ENCODE measurements at places on chromosomes 1 and 21.

GRCh38 chr1:47937586-47938254, 59.5 kb downstream of the TRABD2B start:
- no peak for DNase-seq

DNA sequence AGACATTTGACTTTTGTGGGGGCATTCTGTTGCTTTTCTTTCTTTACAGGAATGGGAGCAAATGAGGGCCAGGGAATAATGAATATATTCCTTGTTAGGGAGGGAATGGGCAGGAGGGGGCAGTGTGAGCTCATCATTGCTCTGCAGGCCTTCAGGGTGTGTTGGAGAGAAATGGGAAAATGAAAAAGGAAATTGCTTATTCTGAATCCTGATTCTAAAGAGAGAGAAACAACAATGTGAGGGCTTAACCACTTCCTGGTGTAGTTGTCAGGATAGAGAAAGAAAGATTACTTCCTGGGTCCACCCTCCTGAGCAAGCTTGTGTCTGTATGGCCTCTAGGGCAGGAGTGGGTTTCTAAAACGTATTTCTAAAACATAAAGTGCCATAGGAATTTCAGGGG, 28.3 kb downstream of the VANGL2 start:
- DNase-seq: peak; percentile 30

- DNase-seq: no peak
These were observed 149.9 kb upstream of the IGSF21 start for GRCh38 chr1:17957588-17958267.

DNA sequence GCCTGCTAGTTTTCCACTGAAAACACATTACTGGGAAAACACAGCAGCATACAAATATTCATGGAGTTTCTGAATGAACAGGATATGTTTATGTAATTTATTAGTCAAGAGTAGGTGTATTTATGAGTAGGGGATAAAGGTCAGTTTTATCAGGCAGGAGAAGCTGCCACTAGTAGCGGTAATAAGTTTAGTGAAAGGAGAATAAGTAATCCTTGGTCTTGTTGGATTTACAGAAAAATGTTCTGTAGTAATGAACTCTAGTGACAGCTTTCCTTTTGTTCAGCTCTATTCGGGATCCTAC, 1.2 kb downstream of the MAST2 start:
- no peak for DNase-seq

DNA sequence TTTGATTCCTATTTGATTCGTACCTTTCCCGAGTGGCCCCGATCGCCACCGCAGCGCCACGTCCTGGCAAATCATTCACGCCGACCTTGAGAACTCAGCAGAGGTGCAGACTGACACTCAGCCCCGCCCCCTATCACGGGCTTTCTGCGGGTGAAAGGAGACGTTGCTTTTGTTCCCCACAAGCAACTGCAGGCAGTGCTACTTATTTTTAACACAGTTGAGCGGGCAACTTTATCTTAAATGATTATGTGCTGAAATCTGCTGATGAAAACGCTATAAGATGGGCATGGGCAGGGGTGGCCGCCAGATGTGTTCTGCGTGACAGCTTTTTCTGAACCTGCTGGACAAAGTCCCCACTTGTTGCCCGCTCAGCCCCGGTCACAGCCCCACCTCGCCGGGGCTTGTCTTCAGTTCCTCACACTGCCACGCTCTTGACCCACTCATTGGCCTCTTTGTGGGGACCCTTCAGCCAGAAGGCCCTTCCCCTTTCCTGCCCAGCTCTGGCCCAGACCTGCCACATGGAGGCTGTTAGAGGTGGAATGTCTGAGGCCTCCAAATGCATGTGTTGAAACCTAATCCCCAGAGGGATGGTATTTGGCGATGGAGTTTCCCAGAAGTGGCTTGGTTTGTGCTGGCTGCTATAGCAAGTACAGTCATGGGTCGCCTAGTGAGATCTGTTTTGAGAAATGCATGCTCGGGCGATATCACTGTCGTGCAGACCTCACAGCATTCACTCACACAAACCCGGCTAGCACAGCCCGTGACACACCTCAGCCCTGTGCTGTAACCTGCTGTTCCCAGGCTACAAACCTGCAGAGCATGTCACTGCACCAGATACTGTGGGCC, 15.7 kb upstream of the PDXK start:
- peak; percentile 16 for DNase-seq

DNA sequence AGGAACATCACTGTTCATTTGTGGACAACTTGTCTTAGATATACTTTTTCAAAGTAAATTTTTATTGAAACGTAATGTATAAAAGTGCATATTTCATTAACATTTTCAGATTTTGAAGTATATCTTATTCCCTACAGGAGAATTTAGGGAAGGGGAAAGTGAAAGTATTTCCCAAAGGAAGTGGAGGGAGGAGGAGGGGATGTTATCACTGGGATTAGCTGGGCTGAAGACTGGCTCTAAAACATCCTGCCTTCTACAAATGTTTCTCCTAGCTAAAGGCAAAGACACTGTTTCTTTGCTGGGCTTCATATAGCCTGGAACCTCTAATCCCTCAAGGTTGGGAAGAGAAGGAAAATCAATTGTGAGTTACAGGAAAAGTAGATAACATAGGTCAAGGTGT, 7.1 kb upstream of the ZNF697 start:
- no peak for DNase-seq

- DNase-seq: no peak
These were observed 6.7 kb upstream of the ANKRD65 start for GRCh38 chr1:1427820-1428148.

GRCh38 chr1:184739796-184740195, 14.9 kb downstream of the EDEM3 start:
- no peak for DNase-seq

DNA sequence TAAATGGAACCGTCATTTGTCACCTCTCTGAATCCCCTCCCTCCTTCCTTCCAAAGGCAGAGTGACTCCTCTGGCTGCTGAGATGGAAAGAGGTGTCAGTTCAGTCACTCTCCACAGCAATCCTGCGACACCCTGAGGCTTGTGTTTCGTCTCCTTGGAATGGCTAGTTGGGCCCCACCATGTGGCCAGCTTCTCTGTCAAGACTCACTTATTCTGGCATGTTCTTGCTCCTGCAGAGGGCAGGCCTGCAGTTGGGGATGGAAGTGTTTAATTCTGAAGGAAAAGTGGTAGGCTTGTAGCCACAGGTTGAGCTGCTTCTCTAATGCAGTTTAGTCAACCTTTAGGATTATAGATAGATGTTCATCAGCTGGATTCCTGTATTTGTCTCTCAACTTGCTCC, 149.6 kb downstream of the LMO4 start:
- DNase-seq: peak; percentile 5

DNA sequence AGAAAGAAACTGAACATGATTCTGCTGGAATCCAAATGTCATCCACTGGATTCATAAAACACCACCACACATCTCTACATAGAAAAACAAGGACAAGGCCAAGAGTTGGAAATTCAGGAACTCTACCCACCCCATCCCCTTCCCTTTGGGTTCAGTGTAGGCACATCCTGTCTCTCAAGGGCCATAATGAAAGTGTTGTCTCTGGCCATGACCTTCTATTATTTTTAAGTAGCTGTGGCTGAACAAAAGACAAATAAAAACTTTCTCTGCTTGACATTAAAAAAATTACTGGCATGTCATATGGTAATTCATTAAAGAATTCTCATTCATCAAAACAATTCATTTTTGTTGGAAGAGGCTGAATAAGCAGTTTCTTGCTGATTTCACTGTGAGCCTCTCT, 54.9 kb upstream of the ZBTB18 start:
- no peak for DNase-seq

DNA sequence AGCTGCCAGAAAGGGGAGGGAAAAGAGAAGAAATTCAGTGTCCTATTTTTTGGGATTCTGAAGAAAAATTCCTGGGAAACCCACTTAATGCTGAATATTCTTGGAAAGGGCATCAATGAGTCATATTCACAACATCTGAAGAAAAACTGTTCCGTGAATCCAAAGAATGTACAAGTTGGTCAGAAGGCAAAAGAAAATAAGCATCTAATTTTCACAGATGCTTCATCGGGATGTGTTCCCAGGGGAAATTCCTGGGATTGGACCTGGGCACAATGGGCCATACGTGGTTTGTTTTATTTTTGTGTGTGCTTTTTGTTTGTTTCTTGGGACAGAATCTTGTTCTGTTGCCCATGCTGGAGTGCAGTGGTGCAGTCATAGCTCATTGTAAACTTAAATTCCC, 112.2 kb downstream of the MAP3K21 start:
- DNase-seq: no peak

DNA sequence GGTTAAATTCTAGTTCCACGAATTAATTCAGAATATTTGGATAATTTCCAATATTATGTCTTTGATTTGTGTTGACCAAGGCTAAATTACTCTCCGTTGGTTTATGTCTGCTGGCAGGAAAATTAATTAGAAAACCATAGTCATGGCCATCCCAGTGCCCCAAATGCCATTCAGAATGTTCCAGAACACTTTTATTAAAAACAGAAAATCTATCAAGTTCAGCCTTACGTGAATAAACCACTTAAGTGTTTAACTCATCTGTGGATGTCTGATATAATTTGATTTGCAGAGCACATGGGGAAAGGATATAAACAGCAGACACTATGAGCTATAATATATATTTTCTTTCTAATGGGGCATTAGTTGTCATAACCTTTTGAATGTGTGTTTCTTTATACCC, 480.7 kb downstream of the MRPL39 start:
- DNase-seq: no peak

- DNase-seq: no peak
These were observed 39.3 kb downstream of the TAS1R2 start for GRCh38 chr1:18819986-18820790.

DNA sequence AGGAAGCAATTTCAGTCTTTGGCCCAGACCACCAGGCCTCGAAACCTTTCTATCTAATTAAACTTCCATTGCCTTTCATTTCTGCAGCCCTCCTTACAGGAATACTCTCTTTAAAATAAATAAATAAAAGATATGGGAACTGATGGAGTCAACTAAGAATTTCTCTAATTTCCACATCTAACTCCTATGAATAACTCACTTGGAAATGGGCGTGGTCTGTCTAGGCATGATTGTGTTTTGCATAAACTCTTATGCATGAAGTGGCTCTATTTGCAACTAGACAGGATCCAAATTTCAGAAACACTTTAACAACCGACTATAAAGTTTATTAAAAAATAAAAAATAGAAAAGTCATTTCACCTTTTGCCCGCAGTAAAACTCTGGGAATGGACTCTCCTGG, 199.5 kb downstream of the ADSS2 start:
- DNase-seq: no peak

DNA sequence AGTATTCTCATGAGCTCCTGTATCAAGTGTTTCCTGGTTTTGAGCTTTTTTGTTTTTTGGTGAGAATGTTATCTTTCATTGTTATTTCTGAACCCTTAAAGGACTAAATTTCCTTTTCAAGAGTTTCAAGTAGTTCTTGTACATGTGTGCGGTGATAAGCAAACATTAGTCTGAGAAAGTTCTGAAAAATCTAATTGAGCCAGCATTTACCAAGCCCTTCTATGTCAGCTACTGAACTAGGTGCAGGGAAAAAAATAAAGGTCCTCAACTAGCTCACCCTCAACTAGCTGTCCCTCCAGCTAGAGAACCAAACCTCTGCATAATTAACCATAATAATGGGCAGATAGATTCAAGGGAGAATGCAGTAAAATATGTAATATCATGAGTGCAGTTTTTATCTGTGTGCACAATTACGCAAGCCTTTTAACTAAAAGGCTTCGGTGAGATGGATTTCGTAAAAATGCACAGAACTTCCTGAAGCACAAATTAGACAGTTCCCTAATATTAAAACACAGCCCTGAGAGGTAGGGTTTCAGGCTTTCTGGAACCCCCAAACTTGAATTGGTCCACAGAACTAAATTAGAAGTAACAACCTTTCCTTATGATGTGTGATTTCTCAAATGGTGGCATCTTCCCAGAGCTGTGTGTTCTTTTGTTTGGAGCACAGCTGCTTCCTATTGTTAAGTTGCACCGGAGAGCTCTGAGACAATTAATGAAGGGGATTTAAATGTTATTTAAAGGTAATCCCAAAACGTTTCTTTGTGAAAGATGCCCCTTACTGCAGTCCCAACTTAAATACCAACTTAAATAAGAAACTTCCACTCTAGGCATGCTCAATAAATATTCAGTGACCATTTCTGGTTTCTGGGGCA, 165.8 kb downstream of the NFIA start:
- no peak for DNase-seq

GRCh38 chr1:83776913-83777757, 221.8 kb downstream of the TTLL7 start:
- DNase-seq: peak; percentile 6

DNA sequence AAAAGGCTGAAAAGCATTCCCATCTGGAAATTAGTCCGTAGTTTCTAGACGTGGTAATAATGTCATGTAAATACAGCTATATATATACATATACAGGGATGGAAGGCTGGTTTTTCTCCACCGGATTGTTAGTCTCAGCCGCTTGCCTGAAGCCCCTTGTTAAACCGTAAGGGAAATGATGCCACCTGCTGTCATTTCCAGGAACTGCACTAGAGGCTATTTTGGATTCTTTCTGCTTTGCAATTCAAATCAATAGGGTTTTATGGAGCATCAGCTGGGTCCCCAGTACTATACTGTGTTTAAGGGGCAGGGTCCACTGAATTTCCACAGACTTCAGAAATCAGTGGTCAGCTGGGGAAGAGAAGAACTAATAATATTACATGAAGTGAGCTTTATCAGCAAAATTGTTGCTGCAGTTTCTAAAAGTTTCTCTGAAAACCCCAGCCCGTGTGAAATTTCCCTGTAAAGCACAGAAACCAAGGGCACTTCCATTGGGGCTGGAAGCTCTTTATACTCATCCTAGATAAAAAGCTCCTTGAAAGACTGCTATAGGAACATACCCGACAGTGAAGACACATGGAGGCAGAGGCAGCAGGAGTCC, 33.8 kb upstream of the MPZL1 start:
- DNase-seq: peak; percentile 88

GRCh38 chr1:24900486-24900849, 29.6 kb downstream of the RUNX3 start:
- no peak for DNase-seq

DNA sequence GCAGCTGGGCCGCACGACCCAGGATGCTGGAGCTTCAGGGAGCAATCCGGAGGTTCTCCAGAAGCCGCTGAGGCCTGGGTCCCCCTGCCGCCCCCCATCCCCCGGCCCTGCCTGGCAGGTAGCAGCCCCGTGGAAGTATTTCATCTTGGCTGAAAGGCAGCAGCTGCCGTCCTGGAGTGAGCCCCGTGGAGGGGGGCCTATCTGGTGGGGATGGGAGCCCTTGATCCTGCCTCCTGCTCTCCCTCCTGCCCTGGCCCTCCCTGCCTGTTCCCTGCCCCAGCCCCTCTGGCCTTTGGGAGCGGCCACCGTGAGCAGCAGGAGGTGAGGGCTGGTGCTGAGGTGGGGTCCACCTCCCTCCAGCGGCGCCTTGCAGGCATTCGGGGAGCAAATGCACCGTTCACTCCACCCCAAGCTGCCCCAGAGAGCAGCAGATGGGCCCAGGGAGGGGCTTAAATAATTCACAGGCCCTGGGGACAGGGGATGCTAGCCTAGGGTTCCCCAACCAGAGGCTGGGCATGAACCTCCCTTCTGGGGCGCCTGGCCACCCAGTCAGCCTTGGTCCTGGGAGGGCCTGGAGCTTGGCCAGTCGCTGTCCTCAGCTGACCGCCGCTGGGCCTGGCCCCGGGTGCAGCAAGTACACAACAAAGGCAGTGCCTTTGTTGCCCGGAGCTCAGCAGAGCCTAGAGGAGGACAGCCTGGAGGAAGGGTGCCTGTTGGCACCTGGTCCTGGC, 23.7 kb upstream of the PLCH2 start:
- peak; percentile 86 for DNase-seq
